AG10803 (cell line): ENCODE measurements at places on chromosomes 12 and 14.

DNA sequence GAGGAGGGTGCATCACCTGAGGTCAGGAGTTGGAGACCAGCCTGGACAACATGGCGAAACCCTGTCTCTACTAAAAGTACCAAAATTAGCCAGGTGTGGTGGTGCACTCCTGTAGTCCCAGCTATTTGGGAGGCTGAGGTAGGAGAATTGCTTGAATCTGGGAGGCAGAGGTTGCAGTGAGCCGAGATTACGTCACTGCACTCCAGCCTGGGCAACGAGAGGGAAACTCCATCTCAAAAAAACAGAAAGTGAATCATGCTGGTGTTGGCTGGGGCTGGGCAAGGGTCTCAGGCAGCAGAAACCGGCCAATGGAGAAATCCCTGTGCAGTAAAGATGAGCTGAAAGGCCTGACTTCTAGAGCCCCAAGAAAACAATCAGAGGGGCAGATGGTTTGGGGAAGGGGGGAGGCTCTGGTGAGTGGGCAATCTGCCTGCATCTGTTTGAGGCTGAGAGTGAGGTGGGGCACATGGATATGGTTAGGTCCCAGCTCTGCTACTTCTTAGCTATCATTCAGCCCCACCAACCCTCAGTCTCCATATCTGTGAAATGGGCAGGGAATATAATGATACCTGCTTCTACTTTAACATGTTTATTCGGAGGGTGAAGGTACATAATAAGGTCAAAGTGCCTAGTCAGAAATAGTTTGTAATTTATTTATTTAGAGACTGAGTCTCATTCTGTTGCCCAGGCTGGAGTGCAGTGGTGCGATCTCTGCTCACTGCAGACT lies 21.3 kb upstream of the COX6A1 start:
- DNase-seq = no peak

- DNase-seq = peak; percentile 16
Measured at GRCh38 chr12:61993734-61994345, 266.4 kb upstream of the USP15 start.

DNA sequence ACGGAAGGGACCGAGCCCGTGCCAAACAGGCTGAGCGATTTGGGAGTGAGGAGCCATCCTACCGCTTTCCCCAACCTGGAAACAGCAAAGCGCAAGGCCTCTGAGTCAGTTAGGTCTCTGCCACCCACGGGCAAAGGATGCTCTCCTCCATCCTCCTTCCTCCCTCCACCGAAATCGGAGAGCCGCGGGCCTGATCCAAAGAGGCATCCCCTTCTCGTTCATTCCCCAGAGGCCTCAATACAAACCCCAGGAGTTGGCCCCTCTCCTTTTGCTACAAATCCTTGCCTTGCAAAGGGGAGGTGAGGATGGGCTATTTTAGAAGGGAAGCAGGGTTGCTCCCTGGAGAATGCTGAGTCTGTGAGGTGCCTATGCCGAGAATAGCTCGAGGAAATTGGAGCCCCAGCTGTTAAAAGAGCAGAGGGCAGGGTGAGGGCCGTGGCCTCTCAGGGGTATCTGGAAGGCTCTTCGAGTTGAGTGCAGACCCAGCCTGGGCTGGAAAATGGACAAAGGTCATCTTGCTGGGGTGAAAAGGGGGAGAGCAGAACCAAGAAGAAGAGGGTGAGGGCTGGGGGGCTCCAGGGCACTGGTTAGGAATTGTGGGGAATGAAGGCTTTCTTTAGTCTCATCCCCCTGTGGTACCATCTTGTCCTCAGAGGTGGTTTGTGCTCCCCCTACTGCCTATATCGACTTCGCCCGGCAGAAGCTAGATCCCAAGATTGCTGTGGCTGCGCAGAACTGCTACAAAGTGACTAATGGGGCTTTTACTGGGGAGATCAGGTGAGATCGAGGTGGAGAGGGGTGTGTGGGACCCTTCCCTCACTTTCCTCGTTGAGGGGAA lies 1.1 kb downstream of the TPI1 start:
- no peak for DNase-seq

- DNase-seq = no peak
Measured at GRCh38 chr12:48017496-48017895, 13.2 kb upstream of the COL2A1 start.

- peak; percentile 30 for DNase-seq
Measured at GRCh38 chr12:90027889-90028634, 319.4 kb upstream of the ATP2B1 start.

GRCh38 chr12:93376436-93377251 lies 1.1 kb upstream of the NUDT4 start:
- DNase-seq = peak; percentile 56

GRCh38 chr12:38544330-38545066 lies 227.9 kb downstream of the ALG10B start:
- DNase-seq = no peak

GRCh38 chr12:72472350-72472749 lies 200.2 kb downstream of the TRHDE start:
- no peak for DNase-seq

GRCh38 chr12:103043531-103044486 lies 86.3 kb downstream of the ASCL1 start:
- no peak for DNase-seq

- DNase-seq = no peak
Measured at GRCh38 chr12:95115641-95116040, 42.2 kb upstream of the NR2C1 start.

GRCh38 chr12:92845329-92845728 lies 83.8 kb downstream of the EEA1 start:
- DNase-seq = no peak

GRCh38 chr12:117060929-117061305 lies 38.3 kb downstream of the TESC start:
- no peak for DNase-seq

GRCh38 chr12:92244036-92244435 lies 98.4 kb upstream of the BTG1 start:
- DNase-seq = peak; percentile 63

- no peak for DNase-seq
Measured at GRCh38 chr12:121087467-121088194, 45.0 kb upstream of the P2RX7 start.

GRCh38 chr12:40105265-40105514 lies 691 bp downstream of the SLC2A13 start:
- peak; percentile 27 for DNase-seq

GRCh38 chr12:80269803-80270552 lies 170.6 kb downstream of the OTOGL start:
- peak; percentile 48 for DNase-seq

- DNase-seq = no peak
Measured at GRCh38 chr12:55725556-55725955, 3.3 kb downstream of the CD63 start.

DNA sequence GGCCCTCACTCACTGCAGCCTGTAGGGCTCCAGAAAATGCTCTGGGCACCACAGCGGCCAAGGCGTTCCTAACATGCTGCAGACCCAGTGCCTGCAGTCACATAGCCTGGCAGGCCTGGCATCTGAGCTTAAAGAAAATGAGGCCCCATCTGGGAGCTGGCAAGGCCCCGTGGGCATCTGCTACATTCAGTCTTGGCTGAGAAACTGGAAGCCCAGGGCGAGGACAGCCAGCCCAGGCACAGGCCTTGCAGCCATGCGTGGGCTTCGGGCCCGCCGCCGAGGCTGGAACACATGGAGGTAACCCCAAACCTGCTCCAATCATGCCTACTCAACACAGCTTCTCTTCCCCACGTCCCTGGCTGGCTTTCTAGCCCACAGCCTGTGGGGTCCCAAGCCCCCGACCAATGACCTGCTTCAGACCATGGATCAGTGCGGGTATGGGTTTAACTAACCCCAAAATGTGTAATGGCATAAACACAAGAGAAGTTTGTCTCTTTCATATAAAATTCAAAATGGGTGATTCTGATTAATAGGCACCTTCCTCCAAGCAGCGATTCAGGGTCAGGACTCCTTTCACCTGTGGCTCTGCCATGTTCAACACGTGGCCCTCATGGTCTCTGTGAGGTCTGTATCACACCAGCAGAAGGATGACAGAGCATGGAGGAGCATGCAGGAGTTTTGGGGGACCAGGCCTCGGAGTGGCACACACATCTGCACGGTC lies 6.4 kb downstream of the NGB start:
- no peak for DNase-seq

GRCh38 chr14:35353409-35354172 lies 51.0 kb downstream of the NFKBIA start:
- DNase-seq = no peak

- no peak for DNase-seq
Measured at GRCh38 chr12:117527479-117527855, 166.0 kb upstream of the NOS1 start.

- DNase-seq = peak; percentile 86
Measured at GRCh38 chr14:54450535-54450934, 9.4 kb upstream of the CNIH1 start.

- peak; percentile 49 for DNase-seq
Measured at GRCh38 chr12:101743242-101743641, 4.0 kb upstream of the SYCP3 start.

DNA sequence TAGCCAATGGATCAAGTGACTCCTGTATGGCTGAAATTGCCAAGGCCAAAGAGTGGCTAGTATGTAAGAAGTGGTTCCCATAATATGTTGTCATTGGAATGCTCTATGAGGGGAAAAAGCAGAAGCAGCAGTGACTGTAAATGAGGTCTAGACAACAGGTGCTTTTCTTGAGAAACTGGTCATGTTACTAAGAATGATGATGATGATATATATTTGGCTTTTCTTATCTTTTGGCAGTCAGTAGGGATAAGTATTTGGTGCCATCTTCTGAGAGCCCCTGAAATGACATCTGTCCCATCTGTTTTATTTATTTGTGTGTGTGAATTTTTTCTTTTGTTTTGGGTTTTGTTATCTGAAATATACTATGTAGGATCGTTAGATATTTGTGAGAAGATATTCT lies 141.7 kb downstream of the SYT1 start:
- DNase-seq = peak; percentile 4

- peak; percentile 100 for DNase-seq
Measured at GRCh38 chr12:124518051-124518932, 49.1 kb downstream of the NCOR2 start.

- DNase-seq = no peak
Measured at GRCh38 chr12:65696227-65696626, 128.1 kb upstream of the HMGA2 start.

DNA sequence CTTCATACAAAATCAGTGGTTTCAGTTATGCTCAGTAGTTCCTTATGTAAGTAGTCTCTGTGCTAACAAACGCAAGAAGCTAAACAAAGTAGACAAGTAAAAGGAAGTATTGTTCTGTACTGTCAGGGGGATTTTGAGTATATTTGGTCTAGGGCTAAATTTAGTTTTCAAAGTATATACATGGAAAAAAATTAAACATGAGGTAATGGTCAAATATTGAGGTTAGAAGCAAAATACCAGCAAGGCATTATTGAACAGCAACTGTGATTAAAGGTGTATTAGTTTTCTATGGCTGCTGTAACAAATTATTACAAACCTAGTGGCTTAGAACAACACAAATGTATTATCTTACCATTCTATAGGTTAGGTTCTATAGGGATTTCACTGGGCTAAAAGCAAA lies 18.8 kb downstream of the GNG2 start:
- DNase-seq = no peak

DNA sequence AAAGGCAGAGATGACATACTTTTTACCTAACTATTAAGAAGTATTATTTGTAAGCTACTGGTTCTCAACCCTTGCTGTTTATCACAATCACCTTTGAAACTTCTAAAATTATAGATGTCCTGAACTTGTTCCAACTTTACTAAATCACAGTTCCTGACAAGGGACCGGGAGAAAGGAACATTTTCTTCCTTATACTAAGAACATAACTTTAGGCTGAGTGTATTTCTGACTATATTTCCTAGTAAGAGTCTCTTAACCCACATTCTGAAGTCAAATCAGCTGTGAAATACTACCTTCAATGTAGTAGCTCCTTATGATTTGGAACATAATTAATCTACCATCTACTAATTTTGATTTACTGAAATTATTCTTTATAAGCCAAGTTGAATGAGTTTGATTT lies 80.2 kb downstream of the BAZ1A start:
- DNase-seq = no peak

DNA sequence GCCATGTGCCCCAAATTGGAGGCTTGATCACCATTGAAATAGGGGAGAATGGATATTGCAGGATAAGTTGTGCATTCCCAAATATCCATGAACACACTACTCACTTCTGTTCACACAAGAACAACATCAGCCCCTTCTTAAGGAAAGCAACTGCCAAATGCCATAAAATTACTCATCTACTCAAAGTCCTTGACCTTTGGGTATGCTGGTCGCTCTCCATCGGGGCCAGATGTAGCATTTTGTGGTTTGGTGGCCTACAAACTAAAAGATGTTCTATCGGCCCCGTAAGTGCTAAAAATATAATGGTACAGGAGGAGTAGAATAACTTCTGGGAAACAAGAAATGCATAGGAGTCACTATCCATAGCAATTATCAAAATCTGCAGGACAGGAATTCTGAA lies 362.6 kb downstream of the AEBP2 start:
- DNase-seq = no peak

DNA sequence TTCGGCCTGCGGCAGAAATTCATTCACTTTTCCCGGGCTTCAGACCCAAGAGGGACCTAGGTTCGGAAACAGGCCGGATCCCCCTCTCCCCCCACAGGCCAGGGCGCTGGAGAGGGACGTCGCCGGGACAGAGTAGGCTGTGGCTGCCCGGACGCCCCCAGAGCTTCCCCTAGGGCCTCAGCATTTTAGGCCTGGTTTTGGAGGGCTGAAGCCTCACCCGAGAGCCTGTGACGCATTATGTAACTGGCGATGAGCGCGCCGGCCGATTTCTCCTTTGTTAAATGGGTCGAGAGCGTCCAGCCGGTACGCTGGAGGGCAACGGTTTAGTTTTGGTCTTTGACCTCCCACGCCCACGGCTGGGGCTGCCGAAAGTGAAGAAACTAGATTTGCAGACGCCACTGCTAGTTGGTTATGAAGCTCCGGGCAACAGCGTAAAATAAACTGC lies 657 bp downstream of the PEBP1 start:
- DNase-seq = peak; percentile 45

- DNase-seq = no peak
Measured at GRCh38 chr14:74952180-74952665, 3.2 kb downstream of the PGF start.

- DNase-seq = no peak
Measured at GRCh38 chr14:56933446-56933845, 123.2 kb upstream of the OTX2 start.

DNA sequence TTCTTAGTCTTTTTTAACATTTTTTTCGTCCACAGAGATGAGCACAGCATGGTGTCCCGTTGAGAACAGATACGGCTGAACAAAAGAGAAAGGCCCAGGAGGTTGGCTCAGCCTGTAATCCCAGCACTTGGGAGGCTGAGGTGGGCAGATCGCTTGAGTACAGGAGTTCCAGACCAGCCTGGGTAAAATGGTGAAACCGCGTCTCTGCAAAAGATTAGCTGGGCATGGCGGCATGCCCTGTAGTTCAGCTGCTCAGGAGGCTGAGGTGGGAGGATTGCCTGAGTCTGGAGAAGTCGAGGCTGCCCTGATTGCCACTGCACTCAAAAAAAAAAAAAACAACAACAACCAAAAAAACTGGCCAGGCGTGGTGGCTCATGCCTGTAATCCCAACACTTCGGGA lies 5.9 kb upstream of the EP400 start:
- no peak for DNase-seq

GRCh38 chr12:81263072-81263471 lies 185.2 kb downstream of the ACSS3 start:
- no peak for DNase-seq

- peak; percentile 79 for DNase-seq
Measured at GRCh38 chr14:74475678-74476077, 17.4 kb downstream of the NPC2 start.

- no peak for DNase-seq
Measured at GRCh38 chr14:54697001-54697400, 130.1 kb downstream of the SAMD4A start.
